Hematopoietic multipotent progenitor cell treated with erythropoietin and hydrocortisone succinate and interleukin-3 and kit ligand, for 6 days (in vitro differentiated cells): ENCODE measurements at places on chromosomes 4 and X.
A peak's percentile ranks its signal among the peaks of the same experiment; 100 is the strongest.

DNA sequence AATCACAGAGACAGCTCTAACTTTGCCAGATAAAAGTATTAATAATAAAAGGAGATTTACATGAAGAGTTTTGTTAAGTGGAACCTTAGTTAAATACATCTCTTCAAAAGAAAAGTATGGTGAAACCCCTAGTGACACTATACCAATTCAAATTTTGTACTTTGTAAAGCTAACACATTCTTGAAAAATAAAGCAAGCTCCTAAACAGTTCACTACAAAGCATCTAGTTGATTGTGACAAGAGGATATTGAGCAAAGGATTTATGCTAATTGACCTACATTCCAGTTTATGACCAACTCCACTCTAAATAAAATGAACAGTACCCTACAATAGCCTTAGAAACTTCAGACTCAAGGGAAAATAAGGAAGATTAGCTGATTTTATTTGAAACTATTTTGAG is 69.4 kb upstream of the WDR17 start:
- DNase-seq = no peak

DNA sequence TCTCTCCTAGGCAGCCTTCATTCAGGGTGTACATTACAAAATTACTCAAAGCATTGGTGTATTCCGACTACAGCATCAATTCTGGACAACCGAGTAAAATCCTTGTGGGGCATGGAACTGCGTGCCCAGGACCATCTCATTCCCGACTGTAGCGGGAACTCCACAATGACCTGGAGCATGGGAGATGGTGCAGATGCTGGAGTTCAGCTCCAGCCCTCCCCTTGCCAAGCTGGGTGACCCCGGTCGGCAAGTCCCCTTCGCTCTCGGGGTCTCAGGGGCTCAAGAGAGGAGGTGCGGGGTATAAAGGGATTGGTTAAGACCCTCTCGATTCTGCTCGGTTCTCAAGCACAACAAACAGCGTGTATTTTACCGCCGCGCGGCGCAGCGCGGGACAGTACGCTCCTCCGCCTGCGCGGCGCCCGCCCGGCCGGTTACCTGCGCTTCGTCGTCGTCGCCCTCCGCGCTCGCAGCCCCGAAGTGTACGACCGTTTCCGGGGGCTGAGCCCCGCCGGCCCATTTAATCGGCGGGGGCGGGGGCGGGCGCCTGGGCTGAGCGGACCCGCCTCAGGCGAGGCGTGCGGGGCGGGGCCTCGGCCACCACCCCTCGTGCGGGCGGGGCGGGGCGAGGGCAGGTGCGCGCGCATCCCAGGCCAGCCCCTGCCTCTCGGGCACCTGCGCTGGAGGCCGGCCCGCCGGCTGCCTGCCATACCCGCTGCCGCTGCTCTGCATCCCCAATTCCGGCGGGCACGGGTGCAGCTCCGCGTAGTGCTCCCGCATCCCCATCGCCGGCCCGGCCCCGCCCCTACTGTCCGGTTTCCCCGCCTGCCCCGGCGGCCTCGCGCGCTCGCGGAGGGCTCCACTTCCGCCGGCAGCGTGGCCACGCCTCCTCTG is at the start of gene G6PD:
Gene G6PD (minus strand): TSS at position 493 of the 891 bp plus-strand sequence. CDS start 691 bp downstream, outside the sequence.
- peak; percentile 82 for DNase-seq

- DNase-seq = peak; percentile 62
Measured at GRCh38 chr4:123505095-123506010, 108.8 kb downstream of the SPRY1 start.

DNA sequence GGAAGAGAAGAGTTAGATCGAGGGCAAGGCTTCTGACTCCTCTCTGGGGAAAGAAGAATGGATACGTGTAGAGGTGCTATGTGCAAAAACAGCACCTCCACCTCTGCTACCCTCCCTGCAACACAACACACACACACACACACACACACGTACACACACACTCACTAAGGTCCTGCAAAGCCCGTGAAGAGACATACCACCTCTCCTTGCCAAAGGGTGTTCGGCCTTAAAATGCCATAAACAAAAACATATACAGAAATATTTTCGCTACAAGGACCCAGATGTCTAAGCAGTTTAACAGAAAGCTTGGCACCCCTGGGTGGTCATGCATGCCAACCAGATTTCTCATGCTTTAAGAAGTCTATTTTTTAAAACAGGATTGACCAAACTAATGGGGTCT is 1.5 kb downstream of the TIFA start:
- no peak for DNase-seq

- DNase-seq = no peak
Measured at GRCh38 chrX:103823591-103823990, 8.5 kb downstream of the RAB9B start.
